HS-5 (cell line): ENCODE measurements at places on chromosomes 2 and 18.

- peak; percentile 56 for DNase-seq
Observed at GRCh38 chr2:57444752-57445430, 601.7 kb upstream of the VRK2 start.

- no peak for DNase-seq
Observed at GRCh38 chr2:2804528-2804927, 473.5 kb upstream of the MYT1L start.

DNA sequence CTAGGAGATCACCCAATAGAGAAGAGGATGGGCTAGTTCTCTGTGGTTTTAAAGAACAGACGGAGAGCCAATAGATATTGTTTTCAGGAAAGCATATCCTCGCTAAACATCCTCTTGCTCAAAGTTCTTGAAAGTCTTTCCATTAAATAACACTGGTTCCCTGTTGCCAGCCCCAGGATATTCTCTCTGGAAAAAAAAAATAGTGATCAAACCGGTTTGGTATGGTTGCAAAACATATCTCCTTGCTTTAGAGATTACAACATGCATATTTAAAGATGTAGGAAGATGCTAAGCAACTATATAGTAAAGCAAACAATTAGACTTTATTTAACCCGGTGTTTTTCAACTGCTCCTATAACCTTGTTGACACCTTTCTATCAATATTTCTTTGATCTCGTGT, 211.4 kb downstream of the CMPK2 start:
- no peak for DNase-seq

GRCh38 chr2:233418052-233418760, 63.9 kb downstream of the DGKD start:
- no peak for DNase-seq

- DNase-seq = no peak
Observed at GRCh38 chr2:149894760-149895159, 307.2 kb upstream of the MMADHC start.

GRCh38 chr18:64882896-64883295, 734.0 kb upstream of the LINC00305 start:
- DNase-seq = no peak

- DNase-seq = no peak
Observed at GRCh38 chr2:138794724-138795123, 14.5 kb upstream of the NXPH2 start.

- DNase-seq = no peak
Observed at GRCh38 chr2:10210336-10210735, 87.8 kb downstream of the RRM2 start.

- peak; percentile 37 for DNase-seq
Observed at GRCh38 chr2:148042219-148042618, 21.3 kb downstream of the MBD5 start.
